ENCODE measurements at places on chromosomes 3 and 15.

- DNase-seq = no peak
Measured at GRCh38 chr3:22734756-22735155, 468.4 kb upstream of the UBE2E2 start.

- no peak for DNase-seq
Measured at GRCh38 chr3:120596853-120597223, 702 bp downstream of the NDUFB4 start.

- DNase-seq = no peak
Measured at GRCh38 chr3:43159131-43159875, 53.4 kb upstream of the POMGNT2 start.

- DNase-seq = peak; percentile 98
Measured at GRCh38 chr3:150106740-150107428, 136.2 kb upstream of the PFN2 start.

- DNase-seq = peak; percentile 66
Measured at GRCh38 chr15:29143909-29144635, 125.5 kb downstream of the NSMCE3 start.

DNA sequence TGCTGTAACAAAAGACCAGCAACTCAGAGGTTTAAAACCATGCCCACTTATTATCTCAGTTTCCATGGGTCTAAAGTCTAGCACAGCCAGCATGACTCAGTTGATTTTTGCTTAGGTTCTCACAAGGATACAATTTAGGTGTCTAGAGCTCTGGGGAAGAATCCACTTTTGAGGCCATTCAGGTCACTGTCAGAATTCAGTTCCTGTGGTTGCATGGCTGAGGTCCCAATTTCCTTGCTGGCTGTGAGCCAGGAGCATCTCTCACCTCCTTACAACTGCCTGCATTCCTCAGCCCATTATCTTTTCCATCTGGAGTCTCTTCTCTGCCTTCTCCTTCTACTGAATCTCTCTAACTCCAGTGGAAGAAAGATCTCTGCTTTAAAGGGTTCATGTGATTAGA, 240.5 kb upstream of the CFAP20DC start:
- DNase-seq = peak; percentile 90

- DNase-seq = no peak
Measured at GRCh38 chr15:80932989-80933388, 56.6 kb downstream of the MESD start.

DNA sequence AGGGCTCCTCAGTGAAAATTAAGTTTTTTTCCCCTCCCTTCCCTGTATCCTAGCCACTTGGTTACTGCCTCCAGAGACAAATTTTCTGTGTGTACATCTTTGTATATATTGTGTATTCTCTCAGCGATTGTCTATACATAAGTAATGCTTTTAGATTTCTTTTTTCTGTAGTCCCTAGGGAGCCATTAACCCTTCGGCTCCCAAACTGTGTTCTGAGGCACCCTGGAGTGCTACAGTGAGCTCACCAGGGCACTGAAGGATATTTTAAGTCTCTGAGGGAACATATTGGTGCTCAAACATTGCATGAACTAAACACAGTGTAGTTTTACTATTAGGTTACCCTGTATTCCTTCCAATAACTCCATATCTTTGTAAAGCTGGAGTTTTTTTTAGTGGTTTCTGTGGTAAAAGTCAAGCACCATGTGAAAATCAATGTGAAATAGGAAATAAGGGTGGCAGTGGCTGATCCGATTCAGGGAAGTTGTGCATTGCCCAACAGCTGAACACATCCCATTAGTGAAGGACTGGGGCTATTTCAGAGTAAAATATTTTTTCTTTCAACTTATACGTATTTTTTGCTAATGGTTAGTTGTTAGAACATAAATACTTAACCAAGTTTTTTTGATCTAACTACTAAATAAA, 43.0 kb downstream of the USP13 start:
- no peak for DNase-seq

- peak; percentile 13 for DNase-seq
Measured at GRCh38 chr3:66723231-66723630, 222.4 kb upstream of the LRIG1 start.

GRCh38 chr3:57192028-57192427, 7.8 kb downstream of the HESX1 start:
- DNase-seq = no peak

DNA sequence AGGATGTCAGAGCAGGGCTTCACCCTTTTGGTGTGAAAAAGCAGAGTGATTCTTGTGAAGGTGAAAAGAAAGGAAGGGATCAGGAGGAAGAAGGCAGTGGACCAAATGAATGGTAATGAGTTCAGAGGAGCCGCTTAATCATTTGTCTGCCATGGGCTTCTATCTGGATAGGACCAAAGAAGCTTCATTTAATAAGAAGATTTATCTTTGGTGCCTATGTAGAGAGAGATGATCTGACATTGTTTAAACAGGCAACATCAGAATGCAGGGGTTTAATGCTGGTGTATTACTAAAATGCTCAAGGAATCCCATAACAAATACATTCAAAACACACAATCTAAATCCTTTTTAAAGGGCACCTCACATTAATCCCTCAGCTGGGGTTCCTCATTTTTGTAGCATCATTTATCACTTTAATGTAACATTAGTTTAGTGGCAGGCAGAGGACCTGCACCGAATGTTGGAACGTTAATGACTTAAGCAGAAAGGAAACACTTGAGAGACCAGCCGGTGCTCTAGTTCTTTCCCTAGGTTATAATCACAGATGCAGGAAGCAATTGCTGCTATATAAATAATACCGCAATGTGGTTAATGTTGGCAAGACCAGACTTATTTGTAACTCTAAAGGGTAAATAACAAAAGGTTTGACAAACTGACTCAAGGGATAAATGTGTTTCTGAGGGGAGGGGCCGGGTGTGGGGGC, 27.9 kb upstream of the IL1RAP start:
- DNase-seq = peak; percentile 14

DNA sequence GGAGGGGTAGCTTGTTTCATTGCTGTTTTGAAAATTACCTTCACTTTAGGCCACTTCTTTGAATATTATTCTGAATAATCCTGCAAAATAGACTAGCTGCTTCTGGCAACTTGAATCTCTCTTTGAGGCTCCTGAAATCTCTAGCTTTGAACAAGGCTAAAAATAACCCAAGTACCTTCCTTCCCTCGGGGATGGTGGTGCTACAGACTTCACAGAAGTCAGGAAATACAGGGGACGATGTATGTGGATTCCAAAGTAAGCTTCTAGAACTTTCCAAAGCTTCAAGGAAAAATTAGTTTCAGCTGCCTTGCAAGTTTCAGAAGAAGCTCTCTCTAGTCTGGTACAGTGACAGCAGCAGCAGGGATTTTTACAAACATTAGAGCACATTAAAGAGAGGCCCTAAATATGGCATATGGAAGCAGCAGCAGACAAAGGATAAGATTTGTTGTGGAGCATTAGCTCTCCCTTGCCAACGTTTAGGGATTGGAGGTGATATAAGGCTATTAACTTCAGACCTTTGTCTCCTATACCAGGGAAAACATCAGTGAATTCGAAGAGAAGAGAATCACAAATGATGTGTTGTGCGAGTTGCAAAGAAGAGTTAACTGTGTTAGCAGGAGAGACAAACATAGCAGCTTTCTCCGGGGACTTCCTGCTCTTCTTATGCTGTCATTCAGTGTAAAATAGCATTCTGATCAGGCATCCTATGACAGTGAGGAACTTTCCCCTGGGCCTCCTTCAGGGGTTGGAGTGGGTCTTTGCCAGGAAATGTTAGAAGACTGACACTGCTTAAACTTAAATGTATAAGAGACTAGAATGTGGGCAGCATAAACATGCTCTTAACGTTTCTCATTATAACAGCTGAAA, 783.0 kb upstream of the ARPP21 start:
- DNase-seq = no peak

GRCh38 chr15:34011481-34011880, 27.5 kb downstream of the AVEN start:
- peak; percentile 10 for DNase-seq

GRCh38 chr3:129593595-129594339, 12.7 kb downstream of the PLXND1 start:
- DNase-seq = no peak

GRCh38 chr3:14410503-14411165, 8.2 kb downstream of the SLC6A6 start:
- DNase-seq = peak; percentile 98

DNA sequence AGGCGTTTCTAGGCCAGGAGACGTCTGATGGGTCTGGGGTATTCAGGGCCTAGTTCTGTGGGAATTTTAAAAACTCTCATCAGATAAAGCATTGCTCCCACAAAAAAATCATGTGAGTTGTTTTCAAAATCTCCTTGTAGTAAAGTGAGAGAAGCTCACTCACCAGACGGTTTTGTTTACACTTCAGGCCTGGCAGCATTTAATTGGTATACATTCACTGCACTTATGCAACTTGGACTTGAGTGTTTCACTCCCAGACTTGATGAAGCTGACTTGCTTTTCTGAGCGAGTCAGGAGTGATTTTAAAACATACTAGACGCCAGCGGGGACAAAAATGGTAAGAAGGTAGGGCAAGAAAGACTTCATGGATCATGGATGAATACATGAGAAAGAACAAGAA, 75.2 kb downstream of the SLCO3A1 start:
- no peak for DNase-seq

- DNase-seq = no peak
Measured at GRCh38 chr3:167872941-167873340, 137.4 kb downstream of the SERPINI1 start.
